Esophagus mucosa (tissue), 1 donor: ENCODE measurements at places on chromosomes 16 and 17. TPM values are rescaled to one million over a fixed set of nuclear protein-coding genes. Genes with fewer than 3 reads are reported as not detected.

DNA sequence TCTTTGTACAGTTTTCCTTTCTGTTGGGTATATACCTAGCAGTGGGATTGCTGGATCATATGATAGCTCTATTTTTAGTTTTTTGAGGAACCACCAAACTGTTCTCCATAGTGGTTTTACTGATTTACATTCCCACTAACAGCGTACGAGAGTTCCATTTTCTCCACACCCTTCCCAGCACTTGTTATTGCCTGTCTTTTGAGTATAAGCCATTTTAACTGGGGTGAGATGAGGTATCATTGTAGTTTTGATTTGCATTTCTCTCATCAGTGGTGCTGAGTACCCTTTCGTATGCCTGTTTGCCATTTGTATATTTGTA is 887 bp upstream of the EVI2B start:
- ATAC-seq = no peak

DNA sequence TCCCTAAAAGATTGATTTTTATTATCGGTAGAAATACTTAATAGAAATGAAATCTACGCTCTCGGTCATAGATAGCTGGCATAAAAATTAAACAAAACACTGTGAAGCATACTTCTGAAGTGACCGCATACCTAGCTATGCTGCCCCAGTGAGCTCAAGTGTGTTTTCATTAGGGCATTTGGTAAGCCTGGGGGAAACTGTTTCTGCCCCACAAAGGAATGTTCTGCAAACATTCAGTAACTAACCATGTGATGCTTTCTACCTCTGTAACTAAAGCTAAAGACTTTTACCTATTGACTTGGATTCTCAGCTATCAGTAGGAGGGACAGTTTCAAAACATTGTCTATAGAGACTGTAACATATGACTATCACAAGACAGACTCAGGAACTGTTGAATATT is 93.5 kb upstream of the HSBP1 start:
- ATAC-seq = no peak

- peak; percentile 47 for ATAC-seq
These were observed 9.8 kb downstream of the SLC16A3 start for GRCh38 chr17:82238472-82239201.

DNA sequence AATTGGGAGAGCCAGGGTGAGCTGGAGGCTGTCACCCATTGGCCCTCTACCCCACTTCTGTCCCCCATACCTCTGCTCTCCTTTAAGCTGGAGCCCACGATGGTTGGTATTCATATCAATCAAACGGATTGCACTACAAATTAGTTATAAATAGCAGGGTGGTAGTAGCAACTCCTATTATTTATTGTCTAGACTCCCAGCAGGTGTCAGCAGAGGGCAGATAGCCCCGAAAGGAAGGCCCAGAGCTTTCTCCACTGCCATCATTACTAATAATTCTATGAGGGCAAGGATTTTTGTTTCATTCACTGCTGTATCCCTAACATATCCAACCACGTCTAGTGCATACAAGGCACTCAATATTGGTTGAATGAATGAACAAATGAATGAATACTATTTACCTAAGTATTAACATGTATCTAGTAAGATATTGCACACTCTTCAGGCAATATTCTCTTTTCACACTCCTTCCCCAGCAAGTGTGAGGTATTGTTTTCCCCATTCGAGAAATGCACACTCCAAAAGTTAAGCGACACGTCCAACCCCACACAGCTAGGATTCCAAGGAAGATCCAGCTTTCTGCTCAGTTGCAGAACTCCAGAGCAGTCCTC is 6.3 kb downstream of the C17orf50 start:
- no peak for ATAC-seq

- ATAC-seq = no peak
These were observed 22.2 kb upstream of the C17orf107 start for GRCh38 chr17:4877089-4877488.

DNA sequence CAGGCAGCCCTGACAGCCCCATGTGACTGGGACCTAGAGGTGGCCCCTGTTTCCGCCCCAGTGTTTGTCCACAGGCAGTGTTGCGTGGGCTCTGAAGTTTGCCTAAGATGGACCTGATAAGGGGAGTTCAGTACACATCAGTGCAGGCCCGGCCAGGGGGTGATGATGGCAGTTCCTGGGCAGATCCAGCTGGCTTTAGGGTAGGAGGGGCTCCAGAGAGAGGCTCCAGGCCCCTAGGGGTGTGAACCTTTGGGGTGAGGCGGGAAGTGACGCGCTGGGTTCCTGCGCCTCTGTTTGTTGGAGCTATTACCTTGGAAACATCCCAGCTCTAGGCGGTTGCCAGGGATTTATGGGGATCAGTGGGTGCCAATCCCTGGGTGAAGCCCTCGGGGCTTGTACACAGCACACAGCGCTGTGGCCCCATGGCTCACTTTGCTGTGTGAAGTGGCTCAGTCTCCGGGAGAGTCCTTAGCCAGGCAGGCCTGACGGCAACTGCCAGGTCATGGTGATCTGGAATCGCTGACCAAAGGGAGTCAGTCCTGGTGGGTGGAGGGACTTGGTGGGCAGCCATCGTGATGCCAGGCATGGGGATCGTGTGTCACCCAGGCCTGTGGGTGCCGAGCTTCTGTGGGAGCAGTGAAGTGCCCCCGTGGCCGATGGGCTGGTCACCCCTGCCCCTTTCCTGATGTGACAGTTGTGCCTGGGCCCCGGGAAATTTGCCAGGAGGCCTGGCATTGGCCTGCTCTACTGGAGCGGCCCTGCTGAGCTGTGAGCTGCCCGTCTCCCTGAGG is 146.1 kb downstream of the SEC14L1 start:
- peak; percentile 69 for ATAC-seq

The UTS2R gene
- total RNA-seq = not detected

The SCARF1 gene
- total RNA-seq = 2.3 TPM

The PLCG2 gene
- total RNA-seq = 8.6 TPM

The TMEM114 gene
- not detected for total RNA-seq

The NACA2 gene
- not detected for total RNA-seq

The HOXB1 gene
- 0.24 TPM for total RNA-seq
